ENCODE measurements at places on chromosomes 13 and 19. TPM values are rescaled to one million over a fixed set of nuclear protein-coding genes. Genes with fewer than 3 reads are reported as not detected.

GRCh38 chr19:45882652-45883585, 3.0 kb downstream of the IRF2BP1 start:
- peaks cover 4% of the 10 kb centered on the region for H3K4me1 ChIP-seq
- H3K4me3 ChIP-seq = peak overlapping the region; percentile 46
- DNase-seq = peak; percentile 95
- no peaks in the 10 kb centered on the region for H3K36me3 ChIP-seq
- no peak overlapping the region for H3K27ac ChIP-seq

GRCh38 chr13:59478908-59479307, 684.8 kb downstream of the DIAPH3 start:
- H3K4me3 ChIP-seq = no peak overlapping the region
- no peaks in the 10 kb centered on the region for H3K27me3 ChIP-seq
- no peak for DNase-seq
- no peaks in the 10 kb centered on the region for H3K36me3 ChIP-seq
- H3K27ac ChIP-seq = no peak overlapping the region

GRCh38 chr19:11554160-11554559, 4.9 kb downstream of the ELOF1 start:
- H3K27me3 ChIP-seq = no peaks in the 10 kb centered on the region
- H3K36me3 ChIP-seq = no peaks in the 10 kb centered on the region
- H3K27ac ChIP-seq = no peak overlapping the region
- H3K4me3 ChIP-seq = no peak overlapping the region

DNA sequence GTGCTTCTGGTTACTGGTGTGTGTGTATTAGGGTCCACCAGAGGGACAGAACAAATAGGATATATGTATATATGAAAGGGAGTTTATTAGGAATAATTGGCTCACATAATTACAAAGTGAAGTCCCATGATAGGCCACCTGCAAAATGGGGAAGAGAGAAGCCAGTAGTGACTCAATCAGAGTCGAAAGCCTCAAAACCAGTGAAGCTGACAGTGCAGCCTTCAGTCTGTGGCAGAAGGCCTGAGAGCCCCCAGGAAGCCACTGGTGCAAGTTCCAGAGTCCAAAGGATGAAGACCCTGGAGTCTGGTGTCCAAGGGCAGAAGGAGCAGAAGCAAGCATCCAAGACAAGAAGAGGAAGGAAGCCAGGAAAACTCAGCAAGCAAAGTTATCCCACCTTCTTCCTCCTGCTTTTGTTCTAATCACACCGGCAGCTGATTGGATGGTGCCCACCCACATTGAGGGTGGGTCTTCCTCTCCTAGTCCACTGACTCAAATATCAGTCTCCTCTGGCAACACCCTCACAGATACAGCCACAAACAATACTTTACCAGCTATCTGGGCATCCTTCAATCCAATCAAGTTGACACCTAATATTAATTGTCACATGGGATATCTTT, 21.7 kb upstream of the SCEL start:
- no peaks in the 10 kb centered on the region for H3K27me3 ChIP-seq
- no peaks in the 10 kb centered on the region for H3K36me3 ChIP-seq

- 0 out of 2 replicates have a peak, but pooled peaks cover 4% of the 10 kb centered on the region for H3K4me1 ChIP-seq
- no peaks in the 10 kb centered on the region for H3K27me3 ChIP-seq
- H3K27ac ChIP-seq = no peak overlapping the region
- no peak for DNase-seq
- H3K4me3 ChIP-seq = no peak overlapping the region
Observed at GRCh38 chr13:90270226-90270625, 1077.3 kb upstream of the MIR17HG start.

- no peaks in the 10 kb centered on the region for H3K27me3 ChIP-seq
- H3K27ac ChIP-seq = no peak overlapping the region
- no peak overlapping the region for H3K4me3 ChIP-seq
- no peaks in the 10 kb centered on the region for H3K4me1 ChIP-seq
- DNase-seq = no peak
Observed at GRCh38 chr13:94218537-94218936, 260.9 kb downstream of the DCT start.

- no peaks in the 10 kb centered on the region for H3K27me3 ChIP-seq
- H3K27ac ChIP-seq = no peak overlapping the region
- no peaks in the 10 kb centered on the region for H3K4me1 ChIP-seq
- no peak overlapping the region for H3K4me3 ChIP-seq
Observed at GRCh38 chr13:57326532-57326931, 159.5 kb downstream of the PRR20E start.

Gene SHC2
- polyA plus RNA-seq = not detected

DNA sequence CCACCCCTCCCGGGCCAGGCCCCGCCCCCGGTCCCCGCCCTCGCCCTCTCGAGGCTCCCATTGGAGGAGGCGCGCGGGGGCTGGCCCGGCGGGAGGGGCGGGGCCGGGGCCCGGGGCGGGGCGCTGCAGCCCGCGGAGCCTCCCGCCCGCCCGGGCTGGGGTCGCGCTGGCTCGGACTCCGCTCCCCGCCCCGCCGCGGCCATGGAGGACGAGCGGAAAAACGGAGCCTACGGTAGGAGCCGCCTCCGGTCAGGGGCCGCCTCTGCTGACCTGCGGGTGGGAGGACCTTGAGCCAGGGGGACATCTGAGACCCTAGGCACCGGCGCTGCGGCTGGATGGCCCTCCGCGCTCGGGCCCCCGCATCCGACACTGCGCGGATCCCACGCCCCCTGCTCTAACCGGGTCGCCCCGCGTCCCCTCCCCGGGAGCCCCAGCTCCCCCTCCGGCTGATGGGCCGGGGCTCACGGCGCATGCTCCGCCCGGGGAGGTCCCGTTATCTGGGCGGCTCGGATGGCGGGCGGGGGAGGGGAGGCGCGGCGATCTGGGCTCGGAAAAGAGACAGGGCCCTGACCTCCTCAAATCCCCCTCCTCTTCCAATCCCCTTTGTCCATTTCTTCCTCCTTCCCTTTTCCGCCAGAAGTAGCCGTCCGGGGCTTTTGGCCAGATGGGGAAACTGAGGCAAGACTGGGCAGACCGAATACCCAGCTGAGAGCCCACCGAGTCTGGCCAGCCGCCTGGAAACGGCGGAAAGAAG, 15.4 kb upstream of the AP1M2 start:
- H3K4me3 ChIP-seq = peak overlapping the region; percentile 99
- 0 out of 2 replicates have a peak, but pooled peaks cover 3% of the 10 kb centered on the region for H3K27me3 ChIP-seq
- H3K27ac ChIP-seq = no peak overlapping the region
- DNase-seq = peak; percentile 89

DNA sequence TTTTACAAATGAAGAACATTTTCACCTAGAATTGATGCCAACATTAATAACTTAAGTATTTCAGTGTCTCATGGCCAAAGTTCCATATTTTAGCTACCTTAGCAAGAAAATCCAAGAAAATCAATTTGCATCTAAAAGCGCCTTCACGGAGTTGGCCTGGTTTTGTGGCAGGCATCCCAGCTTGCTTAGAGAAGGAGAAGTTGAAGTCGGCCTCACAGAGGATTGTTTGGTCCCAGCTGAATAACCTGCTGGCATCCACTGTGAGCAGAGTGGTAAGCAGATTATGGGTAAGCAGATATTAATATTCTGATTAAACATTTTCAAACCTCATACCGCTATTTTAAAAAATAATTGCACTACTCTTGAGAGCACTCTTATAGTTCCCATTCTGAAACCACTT, 62.3 kb upstream of the STARD13 start:
- DNase-seq = no peak
- H3K27ac ChIP-seq = no peak overlapping the region
- H3K27me3 ChIP-seq = no peaks in the 10 kb centered on the region
- peaks cover 27% of the 10 kb centered on the region for H3K4me1 ChIP-seq

- peak; percentile 85 for DNase-seq
- no peak overlapping the region for H3K27ac ChIP-seq
- peaks cover 5% of the 10 kb centered on the region for H3K36me3 ChIP-seq
- H3K4me1 ChIP-seq = no peaks in the 10 kb centered on the region
Observed at GRCh38 chr19:33125929-33126388, 6.0 kb upstream of the WDR88 start.

DNA sequence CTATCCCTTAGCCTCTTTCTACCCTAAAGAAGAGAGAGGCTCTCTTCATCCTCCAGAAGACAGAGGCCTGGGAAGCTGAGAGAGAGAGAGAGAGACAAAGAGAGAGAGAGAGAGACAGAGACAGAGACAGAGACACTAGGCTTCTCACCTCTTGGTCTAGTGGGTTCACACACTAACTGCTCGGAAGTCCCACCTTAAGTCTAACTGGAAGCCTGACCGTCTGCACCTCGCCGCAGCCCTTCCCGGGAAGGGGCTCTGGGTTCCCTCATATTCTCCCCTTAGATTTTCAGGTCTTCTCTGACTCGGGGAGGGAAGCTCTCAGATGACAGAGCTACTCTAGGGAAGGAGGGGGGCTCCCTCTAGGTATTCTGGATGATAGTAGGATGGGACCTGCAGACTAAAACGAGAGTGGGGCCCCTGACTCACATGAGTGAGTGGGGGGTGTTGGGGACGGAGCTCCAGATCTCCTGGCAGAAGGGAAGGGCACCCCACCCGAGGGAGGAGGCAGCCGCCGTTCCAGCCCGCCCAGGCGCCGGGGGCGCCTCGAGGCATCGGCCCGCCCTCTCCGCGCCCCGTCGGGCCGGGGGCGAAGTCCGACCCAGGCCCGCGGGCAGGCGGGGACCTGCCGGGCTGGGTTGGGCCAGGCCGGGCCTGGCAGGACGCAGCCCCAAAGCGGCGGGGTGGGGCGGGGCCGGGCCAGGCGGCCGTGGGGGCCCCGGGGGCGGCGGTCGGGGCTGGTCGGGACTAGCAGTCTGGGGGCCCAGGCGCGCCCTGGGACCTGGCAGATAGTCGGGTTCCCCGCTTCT, 2.0 kb upstream of the JUNB start:
- peak overlapping the region; percentile 93 for H3K4me3 ChIP-seq
- DNase-seq = peak; percentile 64
- peaks cover 29% of the 10 kb centered on the region for H3K4me1 ChIP-seq
- no peaks in the 10 kb centered on the region for H3K36me3 ChIP-seq
- H3K27ac ChIP-seq = peak overlapping the region; percentile 99
- no peaks in the 10 kb centered on the region for H3K27me3 ChIP-seq

Gene ZNF493
- 5.8 TPM for polyA plus RNA-seq

- no peak for DNase-seq
- H3K36me3 ChIP-seq = no peaks in the 10 kb centered on the region
- no peak overlapping the region for H3K4me3 ChIP-seq
- no peak overlapping the region for H3K27ac ChIP-seq
- H3K4me1 ChIP-seq = no peaks in the 10 kb centered on the region
Observed at GRCh38 chr19:50780753-50781435, 9.3 kb upstream of the ACP4 start.

Gene NOSIP
- 84.3 TPM for polyA plus RNA-seq

GRCh38 chr19:485077-485476, 11.2 kb upstream of the MADCAM1 start:
- H3K27me3 ChIP-seq = no peaks in the 10 kb centered on the region
- no peaks in the 10 kb centered on the region for H3K4me1 ChIP-seq
- no peak overlapping the region for H3K4me3 ChIP-seq
- DNase-seq = no peak

GRCh38 chr19:31252441-31252840, 96.8 kb downstream of the TSHZ3 start:
- DNase-seq = no peak
- H3K4me3 ChIP-seq = no peak overlapping the region
- H3K4me1 ChIP-seq = no peaks in the 10 kb centered on the region
- no peaks in the 10 kb centered on the region for H3K27me3 ChIP-seq
- H3K27ac ChIP-seq = no peak overlapping the region
- H3K36me3 ChIP-seq = no peaks in the 10 kb centered on the region

Gene PCDH8
- not detected for polyA plus RNA-seq

Gene EPSTI1
- 3.4 TPM for polyA plus RNA-seq

- H3K27me3 ChIP-seq = peaks cover 8% of the 10 kb centered on the region
- no peaks in the 10 kb centered on the region for H3K36me3 ChIP-seq
- no peak overlapping the region for H3K27ac ChIP-seq
- H3K4me1 ChIP-seq = no peaks in the 10 kb centered on the region
- H3K4me3 ChIP-seq = no peak overlapping the region
Observed at GRCh38 chr19:28869459-28869858, 343.5 kb downstream of the UQCRFS1 start.

Gene CD37
- 2.4 TPM for polyA plus RNA-seq

DNA sequence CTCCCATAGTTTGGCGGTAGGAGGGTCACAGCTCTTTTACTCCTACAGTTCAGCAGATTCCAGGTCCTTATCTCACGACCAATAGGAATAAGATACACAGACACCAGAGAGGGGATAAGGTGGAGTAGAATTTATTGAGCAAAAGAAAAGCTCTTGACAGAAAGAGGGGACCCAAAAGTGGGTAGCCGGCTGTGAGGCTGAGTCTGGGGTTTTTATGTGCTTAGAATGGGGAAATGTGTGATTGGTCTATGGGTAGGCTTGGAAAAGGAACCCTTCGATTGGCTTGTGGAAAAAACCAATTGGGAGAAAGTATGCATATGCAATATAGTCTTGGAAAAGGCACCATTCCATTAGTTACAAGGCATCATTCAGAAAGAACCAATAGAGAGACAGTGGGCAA, 1356.9 kb upstream of the SPRY2 start:
- no peaks in the 10 kb centered on the region for H3K36me3 ChIP-seq
- H3K4me3 ChIP-seq = no peak overlapping the region
- DNase-seq = no peak
- H3K27me3 ChIP-seq = no peaks in the 10 kb centered on the region
- H3K27ac ChIP-seq = no peak overlapping the region
- H3K4me1 ChIP-seq = no peaks in the 10 kb centered on the region

- no peak for DNase-seq
- no peaks in the 10 kb centered on the region for H3K27me3 ChIP-seq
- H3K4me1 ChIP-seq = no peaks in the 10 kb centered on the region
- H3K4me3 ChIP-seq = no peak overlapping the region
Observed at GRCh38 chr19:34597596-34597995, 79.4 kb downstream of the SCGB2B2 start.

DNA sequence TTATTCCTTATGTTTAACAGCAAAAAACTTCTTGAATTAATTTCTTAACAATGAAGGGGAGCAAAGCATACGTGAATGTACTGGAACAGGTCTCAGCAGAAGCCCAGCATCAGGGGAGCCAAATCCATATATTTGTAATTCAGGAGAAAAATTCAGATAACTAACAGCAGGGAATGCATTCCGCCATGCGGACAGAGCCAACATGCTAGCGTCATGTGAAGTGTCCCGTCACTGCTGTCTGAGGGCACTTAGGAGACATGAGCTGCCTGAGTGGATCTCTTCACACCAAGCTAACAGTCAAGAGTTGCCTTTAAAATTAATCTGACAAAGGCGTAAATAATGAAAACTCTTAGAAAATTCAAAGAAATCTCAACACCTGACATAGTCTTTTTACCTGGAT, 6.4 kb downstream of the AMER2 start:
- H3K36me3 ChIP-seq = no peaks in the 10 kb centered on the region
- DNase-seq = no peak
- H3K27ac ChIP-seq = no peak overlapping the region
- peaks cover 37% of the 10 kb centered on the region for H3K27me3 ChIP-seq
- H3K4me1 ChIP-seq = no peaks in the 10 kb centered on the region

DNA sequence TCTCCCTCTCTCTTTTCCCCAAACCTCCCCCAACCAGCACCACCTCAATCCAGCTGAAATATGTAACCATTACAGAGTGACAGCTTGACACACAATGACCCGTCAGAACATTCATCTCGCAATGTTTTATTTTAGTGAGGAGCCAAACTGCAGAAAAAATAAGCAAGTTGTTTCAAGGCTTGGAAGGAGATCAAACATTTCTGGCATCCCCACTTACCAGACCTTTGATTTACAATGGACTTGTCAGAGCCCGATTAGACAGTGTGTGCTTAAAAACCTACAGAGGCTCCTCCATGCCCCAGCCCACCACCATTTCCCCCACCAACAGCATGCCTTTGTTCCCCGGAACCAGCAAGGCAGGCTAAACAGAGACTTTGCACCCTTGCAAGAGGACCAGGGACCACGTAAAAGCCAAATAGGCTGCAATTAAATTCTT, 382.8 kb upstream of the ZNF507 start:
- H3K4me3 ChIP-seq = no peak overlapping the region
- H3K27me3 ChIP-seq = no peaks in the 10 kb centered on the region
- DNase-seq = no peak

Gene ZNF790
- 4.2 TPM for polyA plus RNA-seq

Measured in GM23248 (cell line).